ENCODE measurements at places on chromosomes 2 and 18. TPM values are rescaled to one million over a fixed set of nuclear protein-coding genes. Genes with fewer than 3 reads are reported as not detected.

DNA sequence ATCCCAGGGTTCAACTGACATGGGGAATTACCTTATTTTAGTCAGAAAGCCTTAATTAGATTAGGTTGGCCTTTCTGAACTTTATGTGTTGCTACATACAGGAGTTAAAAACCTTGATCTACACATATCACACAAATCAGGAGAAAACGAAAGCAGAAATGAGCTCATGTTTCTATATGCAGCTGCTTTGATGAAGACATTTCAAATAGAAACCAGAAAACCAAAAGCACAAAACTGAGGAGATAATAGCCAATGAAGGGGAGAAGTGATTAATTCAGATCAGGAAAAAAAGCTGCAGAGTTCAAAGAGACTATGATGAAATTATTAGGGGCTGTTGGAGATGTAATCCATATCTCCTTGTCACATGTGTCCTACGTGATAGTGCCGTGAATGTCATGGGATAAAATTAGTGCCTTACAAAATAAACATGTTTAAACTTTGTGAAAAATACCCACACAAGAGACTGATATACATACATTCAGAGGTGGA lies 255.0 kb downstream of the CAMKMT start:
- H3K27me3 ChIP-seq: no peaks in the 10 kb centered on the region
- H3K36me3 ChIP-seq: no peaks in the 10 kb centered on the region
- DNase-seq: no peak
- H3K27ac ChIP-seq: no peak overlapping the region
- no peak overlapping the region for H3K4me3 ChIP-seq

DNA sequence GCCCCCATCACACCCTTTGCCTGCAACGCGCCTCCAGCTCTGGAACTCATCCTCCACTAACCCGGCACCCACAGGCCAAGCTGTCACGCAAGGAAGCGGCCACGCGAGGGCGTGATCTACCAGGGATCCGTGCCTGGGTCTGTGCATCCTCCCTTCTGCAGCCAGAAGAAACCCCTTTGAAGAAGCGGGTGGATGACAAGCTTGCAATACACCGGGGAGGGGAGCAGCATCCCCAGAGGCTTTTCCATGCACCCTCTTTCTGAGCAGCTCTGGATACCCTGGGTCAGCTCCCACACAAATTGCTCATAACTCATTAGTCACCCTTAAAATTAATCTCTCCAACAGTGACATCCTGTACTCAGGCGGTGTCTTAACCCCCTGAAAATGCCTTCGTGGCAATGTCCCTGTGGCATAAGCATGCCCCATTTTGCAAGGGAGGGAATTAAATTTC lies 47.6 kb downstream of the PDCL3 start:
- H3K27me3 ChIP-seq: peaks cover 2% of the 10 kb centered on the region
- no peaks in the 10 kb centered on the region for H3K36me3 ChIP-seq
- H3K4me1 ChIP-seq: peaks cover 14% of the 10 kb centered on the region
- peak; percentile 92 for DNase-seq
- H3K27ac ChIP-seq: no peak overlapping the region

GRCh38 chr2:200356857-200357384 lies 50.4 kb downstream of the SPATS2L start:
- H3K4me3 ChIP-seq: no peak overlapping the region
- H3K27ac ChIP-seq: peak overlapping the region; percentile 5
- H3K4me1 ChIP-seq: peaks cover 8% of the 10 kb centered on the region
- DNase-seq: no peak
- peaks cover 4% of the 10 kb centered on the region for H3K36me3 ChIP-seq

The BIRC6 gene
- 125 TPM for total RNA-seq

GRCh38 chr2:126781206-126781605 lies 117.5 kb upstream of the TEX51 start:
- DNase-seq: no peak
- H3K4me3 ChIP-seq: no peak overlapping the region

- H3K4me1 ChIP-seq: peaks cover 8% of the 10 kb centered on the region
- no peak for DNase-seq
- H3K27me3 ChIP-seq: no peaks in the 10 kb centered on the region
- no peak overlapping the region for H3K4me3 ChIP-seq
- H3K27ac ChIP-seq: no peak overlapping the region
These were observed 88.7 kb upstream of the MEIS1 start for GRCh38 chr2:66346231-66346664.

- H3K27me3 ChIP-seq: peaks cover 4% of the 10 kb centered on the region
- no peaks in the 10 kb centered on the region for H3K36me3 ChIP-seq
- no peak overlapping the region for H3K4me3 ChIP-seq
These were observed 42.8 kb upstream of the TPO start for GRCh38 chr2:1370461-1370860.

Measured in endothelial cell (in vitro differentiated cells).